ENCODE measurements at places on chromosomes 2 and 18.
A peak's percentile ranks its signal among the peaks of the same experiment; 100 is the strongest.

DNA sequence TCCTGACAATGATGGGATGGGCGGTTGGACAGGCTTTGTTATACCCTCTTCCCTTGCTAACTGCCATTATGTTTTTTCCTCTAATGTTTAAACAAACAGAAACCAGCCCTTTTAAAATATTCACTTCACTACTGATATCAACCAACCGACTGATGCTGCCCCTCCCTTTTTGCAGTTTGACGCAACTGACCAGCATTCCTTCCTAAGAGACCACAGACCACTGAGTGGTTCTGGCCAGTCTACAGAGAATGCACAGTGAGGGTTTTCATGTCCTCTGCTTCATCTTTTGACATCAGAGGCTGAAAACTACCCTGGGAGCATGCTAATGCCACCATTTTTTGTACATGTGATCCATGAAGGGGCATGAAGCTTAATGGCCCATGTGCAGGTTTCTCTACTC lies 85.3 kb downstream of the CYP26B1 start:
- no peak for DNase-seq

GRCh38 chr18:59555995-59556659 lies 141.1 kb downstream of the CCBE1 start:
- DNase-seq = no peak

- no peak for DNase-seq
Observed at GRCh38 chr18:51988277-51988676, 351.7 kb upstream of the DCC start.

GRCh38 chr2:63056107-63057050 lies 5.7 kb downstream of the OTX1 start:
- DNase-seq = no peak

- DNase-seq = no peak
Observed at GRCh38 chr2:222169346-222169745, 129.5 kb downstream of the PAX3 start.

- no peak for DNase-seq
Observed at GRCh38 chr2:76009484-76009883, 298.8 kb upstream of the GCFC2 start.

- peak; percentile 89 for DNase-seq
Observed at GRCh38 chr2:96531872-96532505, 4.6 kb upstream of the ARID5A start.

DNA sequence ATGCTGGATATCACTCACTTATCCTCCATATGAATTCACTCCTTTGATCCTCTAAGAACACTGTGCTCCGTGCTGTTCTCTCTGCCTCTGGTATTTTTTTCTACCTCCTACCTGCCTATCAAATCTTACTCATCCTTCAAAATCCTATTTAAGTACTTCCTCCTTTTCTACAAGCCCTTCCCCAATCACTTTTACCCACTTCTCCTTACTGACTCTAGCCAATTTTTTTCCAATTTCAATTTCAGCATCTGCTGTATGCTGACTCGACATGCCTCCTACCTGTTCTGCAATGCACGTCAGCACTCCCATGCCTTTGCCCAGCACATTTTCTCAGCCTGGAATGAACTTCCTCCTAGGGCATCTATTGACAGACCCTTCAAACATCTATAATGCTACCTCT lies 37.3 kb upstream of the LNPK start:
- no peak for DNase-seq

- no peak for DNase-seq
Observed at GRCh38 chr2:207265869-207266268, 100.1 kb upstream of the KLF7 start.

DNA sequence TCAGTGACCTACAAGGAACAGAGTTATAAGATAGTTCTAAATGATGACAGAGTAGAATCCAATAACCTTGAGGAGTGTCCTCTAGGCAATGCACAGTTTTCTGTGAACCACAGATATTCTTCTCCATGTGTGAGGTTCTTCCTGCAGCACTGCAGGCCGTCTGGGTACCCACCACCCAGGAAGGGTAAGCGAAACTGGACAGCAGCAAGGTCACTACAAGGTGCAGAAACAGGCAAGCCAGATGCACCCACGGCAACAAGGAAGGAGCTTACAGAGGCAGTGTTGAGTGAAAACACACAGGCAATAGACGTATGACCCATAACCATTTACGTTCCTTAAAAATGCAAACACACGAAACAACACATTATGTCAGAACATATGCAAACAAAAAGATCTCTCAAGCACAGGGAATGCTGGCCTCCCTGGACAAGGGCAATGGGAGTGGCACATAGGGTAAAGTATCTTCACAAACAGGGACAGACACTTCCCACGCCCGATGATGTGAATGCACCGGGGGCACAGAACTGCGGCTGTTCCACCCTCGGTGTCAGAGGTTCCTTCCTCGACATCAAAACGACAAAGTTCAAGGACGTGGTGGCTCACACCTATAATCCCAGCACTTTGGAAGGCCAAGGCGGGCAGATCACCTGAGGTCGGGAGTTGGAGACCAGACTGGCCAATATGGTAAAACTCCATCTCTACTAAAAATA lies 84.1 kb downstream of the NDUFA10 start:
- DNase-seq = no peak

- peak; percentile 71 for DNase-seq
Observed at GRCh38 chr18:44838971-44839666, 158.4 kb downstream of the SETBP1 start.

DNA sequence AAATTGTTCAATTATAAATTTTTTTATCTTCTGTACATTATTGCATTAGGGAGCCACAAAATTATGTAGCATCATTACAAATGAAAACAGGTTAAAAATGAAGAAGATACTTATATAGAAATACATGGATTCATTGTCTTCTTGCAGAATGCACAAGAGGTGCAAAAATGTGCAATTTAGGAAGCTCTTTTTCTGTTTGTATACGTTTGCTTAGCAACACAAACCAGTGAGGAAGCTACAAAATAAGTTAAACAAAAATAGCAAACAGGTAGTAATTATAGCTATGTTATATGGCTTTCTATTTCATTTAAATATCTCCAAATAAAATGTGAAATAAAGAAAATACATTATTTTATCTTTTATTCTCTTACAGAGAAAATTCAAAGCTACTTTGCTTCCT lies 177.6 kb upstream of the SESTD1 start:
- no peak for DNase-seq

DNA sequence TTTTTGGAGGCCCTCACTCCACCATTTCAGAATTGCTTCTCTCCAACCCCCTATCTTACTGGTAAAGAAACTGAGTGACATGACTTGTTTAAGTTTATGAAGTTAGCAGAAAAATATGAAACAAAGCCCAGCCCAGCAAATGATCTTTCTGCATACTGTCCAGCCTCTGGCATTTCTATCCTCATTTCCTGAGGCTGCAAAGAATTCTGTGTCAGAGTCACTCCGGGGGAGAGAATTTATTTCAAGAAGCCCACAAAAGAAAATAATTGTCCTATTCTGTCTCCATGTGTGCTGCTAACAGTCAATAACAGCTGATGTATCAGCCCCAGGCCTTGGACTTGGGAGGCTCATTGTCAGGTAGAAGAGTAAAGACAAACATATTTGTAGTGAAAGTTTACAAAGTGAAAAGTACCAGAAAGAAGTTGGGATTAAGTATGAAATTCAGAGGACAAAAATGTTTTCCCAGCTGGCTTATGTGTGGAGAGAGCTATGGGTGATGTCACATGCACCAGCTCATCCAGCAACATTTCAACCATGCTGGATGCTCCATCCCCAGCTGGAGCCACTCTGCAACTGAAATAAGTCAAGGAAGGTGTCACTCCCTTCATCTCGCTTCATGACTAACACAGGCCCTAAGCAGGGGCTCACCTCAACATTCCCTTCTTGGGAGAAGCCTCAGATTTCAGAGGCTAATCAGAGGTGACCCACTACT lies 42.3 kb downstream of the TRABD2A start:
- no peak for DNase-seq

GRCh38 chr2:168729455-168729854 lies 73.0 kb upstream of the NOSTRIN start:
- no peak for DNase-seq

DNA sequence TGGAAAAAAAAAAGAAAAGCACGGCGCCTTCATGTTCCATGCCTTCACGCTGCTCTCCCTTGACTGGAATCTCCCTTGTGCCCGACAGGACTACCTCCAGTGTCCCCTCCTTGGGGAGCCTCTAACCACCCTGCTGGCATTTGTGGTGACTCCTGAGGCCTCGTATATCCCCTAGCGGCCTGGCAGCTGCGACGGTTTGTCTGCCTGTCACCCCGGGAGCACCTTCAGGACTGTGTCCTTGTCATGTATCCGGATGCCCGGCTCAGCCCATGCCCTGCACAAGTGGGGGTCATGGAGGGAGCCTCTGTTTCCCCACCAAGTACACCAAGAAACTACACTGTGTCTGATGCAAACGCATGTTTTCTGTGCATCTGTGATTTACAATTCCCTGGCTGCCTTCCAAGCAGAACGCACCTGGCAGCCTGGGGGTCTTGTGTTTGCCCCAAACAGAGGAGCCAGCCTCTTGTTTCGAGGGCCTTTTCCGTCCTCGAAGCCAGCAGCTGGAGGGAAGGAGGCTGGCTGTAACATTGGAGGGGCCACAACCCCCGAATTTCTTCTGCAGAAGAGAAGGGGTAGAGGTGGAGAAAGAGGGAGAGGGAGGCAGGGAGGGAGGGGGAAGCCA lies 18.9 kb downstream of the TWIST2 start:
- no peak for DNase-seq

DNA sequence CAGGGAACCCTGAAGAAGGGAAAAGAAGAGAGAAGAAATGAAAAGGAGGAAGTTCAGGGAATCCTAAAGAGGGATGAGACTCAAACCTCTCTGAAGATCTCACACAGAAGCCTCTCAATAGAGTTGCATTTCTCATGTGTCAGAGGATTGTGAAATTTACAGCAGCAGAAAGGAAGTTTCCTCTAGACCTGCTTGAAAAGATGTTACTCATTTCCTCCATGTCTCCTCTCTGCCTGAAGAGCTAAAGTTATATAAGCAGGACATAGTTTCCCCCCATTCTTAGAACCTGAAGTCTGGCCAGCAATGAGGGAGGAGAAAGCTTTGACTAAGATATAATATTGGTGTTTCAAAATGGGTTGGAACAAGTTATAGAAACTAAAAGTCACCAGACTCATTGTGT lies 1155.6 kb downstream of the LRP1B start:
- no peak for DNase-seq

DNA sequence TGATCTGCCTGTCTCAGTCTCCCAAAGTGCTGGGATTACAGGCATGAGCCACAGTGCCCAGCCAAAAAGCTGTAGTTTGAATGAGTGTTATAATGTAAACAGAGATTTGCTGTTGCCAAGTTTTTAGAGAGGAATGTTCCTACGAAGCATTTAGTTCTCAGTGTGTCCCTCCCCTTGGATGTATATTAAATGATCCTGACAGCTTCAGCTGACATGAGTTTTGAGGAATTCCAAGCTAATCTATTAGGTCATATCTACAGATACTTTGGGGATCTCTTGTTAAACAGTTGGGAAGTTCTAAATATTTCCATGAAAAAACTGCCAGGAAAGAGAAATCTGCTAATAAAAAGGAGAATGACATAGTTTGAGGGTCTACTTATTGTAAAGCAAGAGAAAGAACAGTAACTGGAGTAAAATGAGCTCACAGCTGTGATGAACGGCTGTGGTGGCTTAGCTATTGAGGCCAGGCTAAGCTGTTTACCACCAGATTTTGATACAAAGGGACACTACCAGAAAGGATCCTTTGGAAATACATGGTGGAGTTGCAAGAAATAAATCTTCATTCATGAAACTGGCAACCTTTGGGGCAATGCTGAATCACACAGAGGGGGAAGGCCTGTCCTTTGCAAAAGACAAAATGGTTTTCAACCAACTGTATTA lies 2.6 kb upstream of the STON1 start:
- DNase-seq = no peak

DNA sequence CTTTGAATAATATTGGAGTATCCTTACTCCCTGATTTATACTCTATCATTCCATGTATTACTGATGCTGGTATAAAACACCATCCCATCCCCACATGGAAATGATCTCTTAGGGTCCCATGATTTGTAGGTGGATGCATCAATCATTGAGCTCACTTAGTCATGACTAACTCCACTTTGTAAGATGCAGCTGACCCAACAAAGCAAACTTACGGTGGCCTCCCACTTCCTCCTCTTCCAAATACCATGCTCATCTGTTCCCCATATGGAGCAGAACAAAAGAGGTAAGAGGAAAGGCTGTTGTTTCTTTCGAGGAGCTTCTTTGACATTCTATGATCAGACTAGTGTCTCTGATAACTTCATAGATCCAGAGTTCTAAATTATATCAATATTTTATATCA lies 640.2 kb upstream of the SLC39A10 start:
- no peak for DNase-seq

DNA sequence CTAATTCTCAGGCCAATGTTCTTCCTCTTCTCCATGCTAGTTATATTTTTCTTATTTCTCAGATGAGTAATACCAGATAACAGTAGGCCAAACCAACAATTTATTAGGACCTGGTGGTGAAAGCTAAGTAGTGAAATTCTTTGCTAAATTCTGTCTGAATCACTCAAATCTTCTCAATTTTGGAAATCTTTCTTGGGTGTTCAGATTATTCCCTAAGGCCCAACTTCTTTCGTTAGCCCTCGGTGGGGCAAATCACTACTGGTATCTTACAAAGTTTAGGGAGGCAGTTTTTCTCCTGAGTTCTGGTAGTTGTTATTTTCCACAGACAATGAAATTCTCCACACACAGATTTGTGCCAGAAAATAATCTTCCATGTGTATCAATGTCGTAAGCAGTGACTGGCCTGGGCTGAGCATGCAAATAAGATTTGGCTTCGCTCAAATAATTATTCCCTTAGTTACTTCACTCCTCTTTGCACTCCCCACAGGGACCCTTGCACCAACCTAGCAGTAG lies 443.5 kb upstream of the SLC14A2 start:
- no peak for DNase-seq

- no peak for DNase-seq
Observed at GRCh38 chr2:37665604-37666362, 5.7 kb downstream of the CDC42EP3 start.

- no peak for DNase-seq
Observed at GRCh38 chr2:233351423-233351822, 2.9 kb upstream of the DGKD start.

DNA sequence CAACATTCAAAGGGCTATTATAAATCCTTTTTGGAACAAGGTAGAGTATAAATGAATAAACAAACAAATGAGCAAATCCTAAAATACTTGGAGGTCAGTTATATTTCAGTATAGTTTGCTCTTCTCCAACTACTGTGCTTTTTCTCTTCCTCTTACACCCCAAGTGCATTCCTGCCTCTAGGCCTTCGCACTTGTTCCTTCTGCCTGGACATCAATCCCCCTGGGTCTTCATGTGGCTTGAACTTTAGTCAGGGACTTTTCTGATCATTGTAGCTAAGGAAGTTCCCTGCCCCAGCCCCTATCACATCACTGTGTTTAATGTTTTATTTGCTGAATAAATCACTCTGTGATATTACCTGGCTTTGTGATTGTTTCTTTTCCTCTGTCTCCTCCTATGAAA lies 418.2 kb upstream of the HNRNPA3 start:
- no peak for DNase-seq

GRCh38 chr2:11160731-11161455 lies 5.6 kb downstream of the SLC66A3 start:
- DNase-seq = peak; percentile 48

- no peak for DNase-seq
Observed at GRCh38 chr18:62788876-62789275, 73.5 kb downstream of the PHLPP1 start.

GRCh38 chr2:227450311-227450841 lies 21.6 kb upstream of the AGFG1 start:
- no peak for DNase-seq

All from CD4-positive, alpha-beta T cell treated with Interleukin-17A for 1 hour (primary cell).